ENCODE measurements at places on chromosomes 2 and 18.

- no peaks in the 10 kb centered on the region for H3K4me1 ChIP-seq
- no peak overlapping the region for H3K4me3 ChIP-seq
- no peak for DNase-seq
- no peaks in the 10 kb centered on the region for H3K27me3 ChIP-seq
- no peak overlapping the region for H3K27ac ChIP-seq
These were observed 85.2 kb upstream of the FN1 start for GRCh38 chr2:215521031-215521430.

DNA sequence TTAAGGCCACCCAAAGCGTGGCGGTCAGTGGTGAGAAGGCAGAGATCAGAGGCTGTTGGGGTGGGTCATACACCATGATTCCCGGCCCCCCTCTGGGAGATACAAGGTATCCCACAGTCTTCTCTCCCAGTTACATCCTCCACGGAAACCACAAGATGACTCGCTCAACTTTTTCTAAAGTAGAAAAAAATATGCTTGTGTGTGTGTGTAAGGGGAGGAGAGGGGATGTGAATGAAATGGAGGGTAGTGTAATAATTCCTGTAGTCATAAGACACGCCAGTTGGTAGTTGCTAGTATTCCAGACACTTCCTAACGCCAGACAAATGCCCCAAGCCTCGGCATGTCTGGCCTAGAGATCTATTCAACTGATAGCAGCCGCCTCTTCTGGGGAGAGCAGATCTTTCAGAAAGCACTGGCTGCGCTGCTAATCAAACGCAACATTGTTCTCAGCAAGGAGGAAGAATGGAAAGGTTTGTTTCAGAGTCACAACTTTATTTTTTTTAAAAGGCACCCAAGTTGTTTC is 143.5 kb downstream of the TGIF1 start:
- peaks cover 65% of the 10 kb centered on the region for H3K4me1 ChIP-seq
- H3K4me3 ChIP-seq, result peak overlapping the region; percentile 48
- peaks cover 25% of the 10 kb centered on the region for H3K27me3 ChIP-seq
- H3K27ac ChIP-seq, result peak overlapping the region; percentile 78

DNA sequence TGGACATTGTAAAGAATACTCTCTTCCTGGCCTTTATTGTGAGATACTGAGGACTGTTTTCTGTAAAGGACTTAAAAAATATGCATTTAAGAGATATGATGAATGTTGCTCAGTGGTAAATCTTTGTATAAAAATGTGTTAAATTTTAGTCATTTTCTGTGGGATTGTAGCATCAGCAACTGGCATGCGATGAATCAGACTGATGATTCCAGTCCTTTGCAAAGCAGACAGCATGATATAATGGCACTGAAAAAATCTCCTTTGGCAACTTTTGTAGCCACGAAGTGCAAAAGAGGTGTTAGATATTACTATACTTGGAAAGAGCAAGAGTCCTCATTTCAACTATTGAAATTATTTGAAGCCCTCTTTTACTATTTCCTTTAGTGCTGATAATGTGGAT is 678.7 kb downstream of the PLCL1 start:
- H3K36me3 ChIP-seq, result no peaks in the 10 kb centered on the region
- H3K4me3 ChIP-seq, result no peak overlapping the region
- no peak for DNase-seq
- no peaks in the 10 kb centered on the region for H3K27me3 ChIP-seq
- H3K4me1 ChIP-seq, result no peaks in the 10 kb centered on the region

DNA sequence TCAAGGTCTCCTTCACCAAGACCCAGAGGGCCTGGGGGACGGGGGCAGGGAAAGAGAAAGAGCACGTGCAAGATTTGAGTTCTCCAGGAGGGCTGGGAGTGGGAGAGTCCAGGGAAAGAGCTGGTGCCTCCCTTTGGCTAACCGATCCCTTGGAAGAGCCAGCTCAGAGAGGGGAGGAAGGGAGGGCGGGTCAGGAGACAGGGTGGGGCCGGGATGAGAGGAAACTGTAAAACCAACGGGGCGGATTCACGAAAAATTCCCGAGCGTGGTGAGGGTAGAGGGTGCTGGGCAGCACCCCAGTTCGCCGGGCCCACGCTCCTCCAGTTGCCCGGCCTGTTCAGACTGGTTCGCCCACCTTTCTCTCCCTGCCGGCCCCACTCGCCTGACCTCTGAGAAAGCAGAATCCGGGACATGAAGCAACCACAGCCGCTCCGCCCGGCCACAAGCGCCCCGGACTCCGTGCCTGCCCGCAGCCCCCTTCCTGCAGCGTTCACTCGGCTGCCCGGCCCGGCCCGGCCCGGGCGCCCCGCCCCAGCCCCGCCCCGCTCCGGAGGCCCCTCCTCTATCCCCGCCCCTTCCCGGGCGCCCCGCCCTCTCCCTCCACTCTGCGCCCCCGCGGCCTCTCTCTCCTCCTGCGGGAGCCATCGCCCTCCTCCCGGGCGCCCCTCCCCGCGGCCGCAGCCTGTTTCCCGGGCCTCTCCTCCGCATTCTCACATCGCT is 230.9 kb upstream of the SMAD2 start:
- peak overlapping the region; percentile 74 for H3K4me3 ChIP-seq
- H3K36me3 ChIP-seq, result no peaks in the 10 kb centered on the region
- peaks cover 19% of the 10 kb centered on the region for H3K4me1 ChIP-seq
- DNase-seq, result peak; percentile 82
- H3K27me3 ChIP-seq, result peaks cover 37% of the 10 kb centered on the region

GRCh38 chr2:74819702-74820101 is 14.2 kb upstream of the HK2 start:
- H3K27me3 ChIP-seq, result no peaks in the 10 kb centered on the region
- no peaks in the 10 kb centered on the region for H3K4me1 ChIP-seq
- no peak for DNase-seq

- no peaks in the 10 kb centered on the region for H3K36me3 ChIP-seq
- no peaks in the 10 kb centered on the region for H3K27me3 ChIP-seq
- 0 out of 2 replicates have a peak, but pooled peaks cover 6% of the 10 kb centered on the region for H3K4me1 ChIP-seq
- no peak overlapping the region for H3K27ac ChIP-seq
These were observed 299.6 kb downstream of the AGPS start for GRCh38 chr2:177692042-177692782.

- DNase-seq, result no peak
- peaks cover 5% of the 10 kb centered on the region for H3K36me3 ChIP-seq
- no peak overlapping the region for H3K27ac ChIP-seq
- no peaks in the 10 kb centered on the region for H3K27me3 ChIP-seq
- H3K4me3 ChIP-seq, result no peak overlapping the region
These were observed 301.8 kb upstream of the GALNT5 start for GRCh38 chr2:156955701-156956100.

- H3K27ac ChIP-seq, result no peak overlapping the region
- H3K36me3 ChIP-seq, result no peaks in the 10 kb centered on the region
- H3K4me3 ChIP-seq, result no peak overlapping the region
- H3K27me3 ChIP-seq, result no peaks in the 10 kb centered on the region
- H3K4me1 ChIP-seq, result peaks cover 3% of the 10 kb centered on the region
These were observed 257.4 kb downstream of the DOK6 start for GRCh38 chr18:69658103-69658502.

GRCh38 chr18:21704603-21705364 is at the start of gene ABHD3:
Gene ABHD3, minus strand, starts transcription at chr18:21704774. Its CDS starts 109 bp downstream, at chr18:21704665.
- H3K27ac ChIP-seq, result peak within 1 kb of the TSS; percentile 86
- peaks cover 3% of the 10 kb centered on the region for H3K36me3 ChIP-seq
- H3K4me1 ChIP-seq, result peaks cover 10% of the 10 kb centered on the region

GRCh38 chr2:68980956-68981355 is 6.5 kb downstream of the GKN1 start:
- no peaks in the 10 kb centered on the region for H3K36me3 ChIP-seq
- DNase-seq, result no peak
- H3K27ac ChIP-seq, result no peak overlapping the region
- no peak overlapping the region for H3K4me3 ChIP-seq
- H3K27me3 ChIP-seq, result no peaks in the 10 kb centered on the region

GRCh38 chr2:237682856-237683670 is 55.7 kb downstream of the LRRFIP1 start:
- no peaks in the 10 kb centered on the region for H3K4me1 ChIP-seq
- no peak overlapping the region for H3K27ac ChIP-seq
- H3K36me3 ChIP-seq, result no peaks in the 10 kb centered on the region
- H3K27me3 ChIP-seq, result no peaks in the 10 kb centered on the region
- H3K4me3 ChIP-seq, result no peak overlapping the region

- DNase-seq, result no peak
- 0 out of 2 replicates have a peak, but pooled peaks cover 6% of the 10 kb centered on the region for H3K36me3 ChIP-seq
- H3K27ac ChIP-seq, result no peak overlapping the region
These were observed 42.7 kb downstream of the MDH1 start for GRCh38 chr2:63631501-63631900.

DNA sequence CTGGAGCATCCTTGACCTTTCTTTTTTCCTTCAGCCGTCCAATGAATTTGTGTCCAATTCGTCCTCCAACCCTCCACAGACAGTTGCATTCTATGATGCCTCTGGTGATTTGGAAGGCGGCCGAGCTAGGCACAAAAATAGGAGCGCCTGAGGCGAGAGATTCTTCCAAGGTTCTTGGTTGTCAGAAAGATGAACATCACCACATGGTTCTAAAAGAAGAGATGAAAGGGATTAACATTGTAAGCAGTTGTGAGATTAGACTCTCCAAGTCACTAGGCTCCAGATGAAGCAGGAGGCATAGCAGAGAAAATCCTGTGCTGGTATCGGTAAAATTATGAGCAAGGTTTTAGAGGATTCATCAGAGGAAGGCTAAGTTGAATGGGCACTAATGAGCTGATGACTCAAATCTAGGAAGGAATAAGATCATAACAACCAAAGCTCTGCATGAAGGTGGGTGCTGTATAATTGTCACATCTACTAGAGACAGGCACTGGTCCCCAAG is 75.4 kb upstream of the MAP4K3 start:
- no peak for DNase-seq
- peaks cover 44% of the 10 kb centered on the region for H3K4me1 ChIP-seq
- H3K27ac ChIP-seq, result no peak overlapping the region
- H3K36me3 ChIP-seq, result no peaks in the 10 kb centered on the region
- H3K4me3 ChIP-seq, result no peak overlapping the region

DNA sequence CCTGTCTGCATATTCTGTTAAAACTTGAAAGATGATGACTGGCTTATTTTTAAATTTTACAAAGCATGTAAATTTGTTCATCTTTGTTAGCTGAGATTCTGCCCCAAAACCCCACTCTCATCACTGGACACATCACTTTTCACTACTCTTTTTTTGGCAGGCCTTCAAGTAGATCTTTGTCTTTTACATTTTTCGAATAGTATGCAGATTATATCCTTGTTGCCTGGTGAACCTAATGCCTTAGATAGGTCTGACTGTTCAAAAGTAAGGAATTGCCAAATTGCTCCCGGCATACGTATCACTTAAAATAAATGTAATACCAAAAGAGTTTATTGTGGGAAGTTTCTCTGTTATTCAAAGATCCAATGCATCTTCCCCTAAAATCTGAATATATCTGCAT is 303.3 kb downstream of the XIRP2 start:
- no peak overlapping the region for H3K4me3 ChIP-seq
- H3K27me3 ChIP-seq, result no peaks in the 10 kb centered on the region
- H3K27ac ChIP-seq, result no peak overlapping the region
- no peak for DNase-seq

DNA sequence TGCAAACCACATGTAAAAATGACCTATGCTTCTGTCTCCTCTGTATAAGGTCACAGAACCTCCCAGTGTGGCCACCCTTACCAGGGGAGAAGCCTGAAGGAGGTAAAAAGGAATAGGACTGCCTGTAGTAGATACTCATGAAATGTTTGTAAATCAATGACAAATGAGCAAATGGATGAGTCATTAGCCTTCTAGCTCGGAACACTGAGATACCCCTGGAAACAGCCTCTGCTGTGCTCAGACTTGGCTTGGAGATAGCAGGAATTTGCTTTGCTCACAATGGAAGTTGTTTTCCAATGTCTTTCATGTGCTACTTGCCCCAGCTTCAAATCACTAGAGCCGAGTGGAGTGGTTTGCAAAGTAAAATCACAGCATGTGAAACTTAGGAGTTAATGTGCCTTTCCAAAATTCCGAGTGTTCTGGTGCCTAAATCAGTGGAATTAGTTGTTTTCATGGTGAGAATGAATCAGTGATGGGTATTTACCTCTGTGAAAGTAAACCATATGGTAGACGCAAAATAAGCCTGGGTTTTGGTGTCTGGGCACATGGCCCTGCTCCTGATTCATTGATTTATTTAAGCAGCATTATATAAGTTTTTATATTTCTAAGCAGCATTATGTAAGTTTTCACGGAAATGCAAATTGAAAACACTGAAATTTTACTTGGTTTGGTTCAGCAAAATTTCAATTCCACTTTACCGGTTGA is 154.0 kb upstream of the MAP3K20 start:
- H3K27ac ChIP-seq, result no peak overlapping the region
- no peaks in the 10 kb centered on the region for H3K36me3 ChIP-seq
- no peaks in the 10 kb centered on the region for H3K27me3 ChIP-seq
- H3K4me1 ChIP-seq, result no peaks in the 10 kb centered on the region
- no peak overlapping the region for H3K4me3 ChIP-seq

- H3K4me1 ChIP-seq, result peaks cover 3% of the 10 kb centered on the region
- no peak overlapping the region for H3K4me3 ChIP-seq
- no peak for DNase-seq
- no peak overlapping the region for H3K27ac ChIP-seq
These were observed 113.7 kb upstream of the MAP4K3 start for GRCh38 chr2:39550701-39551285.

GRCh38 chr18:63262369-63263335 is 56.9 kb downstream of the BCL2 start:
- H3K36me3 ChIP-seq, result no peaks in the 10 kb centered on the region
- H3K27me3 ChIP-seq, result no peaks in the 10 kb centered on the region
- DNase-seq, result no peak
